Hepatic stellate cell (primary cell): ENCODE measurements at places on chromosomes 3 and 15.

GRCh38 chr3:192514754-192515663 lies 212.3 kb downstream of the FGF12 start:
- no peak for DNase-seq

- peak; percentile 18 for DNase-seq
These were observed 40.6 kb upstream of the RBMS3 start for GRCh38 chr3:29240248-29240647.

GRCh38 chr3:128077202-128077624 lies 25.0 kb downstream of the SEC61A1 start:
- DNase-seq = no peak

GRCh38 chr3:129838086-129838485 lies 55.4 kb downstream of the TMCC1 start:
- no peak for DNase-seq

GRCh38 chr15:57554812-57555179 lies 36.9 kb upstream of the MYZAP start:
- no peak for DNase-seq

- DNase-seq = no peak
These were observed 1.8 kb downstream of the NME9 start for GRCh38 chr3:138327831-138328230.

DNA sequence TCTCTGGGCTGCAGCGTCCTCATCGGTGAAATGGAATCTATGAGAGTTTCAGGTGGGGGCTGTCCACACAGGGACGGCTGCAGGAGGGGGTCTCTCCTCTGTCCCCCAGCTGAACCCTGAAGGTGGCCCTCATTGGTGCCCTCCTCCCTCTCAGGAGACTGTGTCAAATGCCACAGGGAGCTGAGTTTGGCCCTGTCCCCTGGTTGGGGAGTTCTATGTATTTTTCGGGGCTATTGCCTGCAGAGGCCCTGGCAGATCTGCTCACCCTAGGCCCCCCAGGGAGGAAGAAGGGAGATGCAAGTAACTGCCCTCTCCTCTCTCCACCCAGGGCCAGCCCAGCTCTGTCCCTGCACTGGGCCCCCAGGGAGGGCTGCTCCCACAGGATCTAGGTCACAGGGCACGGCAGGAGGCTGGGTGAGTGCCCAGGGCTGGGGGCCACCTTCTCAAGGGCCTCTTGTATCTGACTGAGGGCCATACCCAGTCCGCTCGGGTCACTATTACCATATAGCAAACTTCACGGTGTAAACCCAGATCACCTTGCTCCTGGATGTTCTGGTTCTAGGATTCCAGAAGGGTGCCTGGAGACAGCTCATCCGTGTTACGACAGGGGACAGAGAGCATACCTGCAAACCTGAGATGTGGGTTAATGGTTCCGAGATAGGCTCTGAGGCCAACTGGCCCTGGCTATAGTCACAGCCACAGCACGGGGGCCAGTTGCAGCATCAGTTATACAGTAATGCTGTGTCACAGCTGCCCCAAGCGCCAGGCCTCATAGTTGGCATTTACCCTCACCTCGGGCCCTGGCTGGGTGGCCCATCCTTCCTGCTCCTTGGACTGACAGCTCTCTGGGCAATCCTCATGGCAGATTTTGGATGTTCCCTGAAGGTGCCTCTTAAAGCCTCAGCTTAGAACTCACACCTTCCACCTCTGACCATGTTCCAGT lies 102.4 kb upstream of the PRR23E start:
- no peak for DNase-seq

- no peak for DNase-seq
These were observed 64.8 kb downstream of the ARIH1 start for GRCh38 chr15:72538931-72539330.

DNA sequence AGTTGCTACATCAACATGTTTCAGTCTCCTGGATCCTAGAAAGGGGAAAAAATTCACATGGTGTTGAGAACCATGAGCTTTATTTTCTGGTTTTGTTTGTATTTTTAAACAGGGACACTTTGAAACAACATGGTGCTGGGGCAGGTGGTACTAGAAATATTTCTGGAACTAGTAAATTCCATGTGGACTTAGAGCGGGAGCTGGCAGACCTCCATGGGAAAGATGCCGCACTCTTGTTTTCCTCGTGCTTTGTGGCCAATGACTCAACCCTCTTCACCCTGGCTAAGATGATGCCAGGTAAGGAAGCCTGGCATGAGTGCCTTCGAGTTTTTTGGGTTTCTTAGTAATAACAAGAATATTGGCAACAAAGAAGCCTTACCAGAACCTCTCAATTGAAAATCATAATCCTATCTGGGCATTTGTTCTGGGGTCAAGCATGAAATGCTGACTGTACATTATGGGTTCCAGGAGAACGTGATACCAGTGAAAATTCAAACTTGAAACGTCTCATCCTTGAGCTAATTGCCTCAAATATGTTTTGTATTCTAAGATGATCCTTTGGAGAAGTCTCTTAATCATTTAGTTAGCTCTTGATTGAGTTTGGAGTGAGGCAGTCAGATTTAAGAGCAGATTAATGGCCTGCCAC lies 7.9 kb downstream of the ALAS1 start:
- DNase-seq = no peak

DNA sequence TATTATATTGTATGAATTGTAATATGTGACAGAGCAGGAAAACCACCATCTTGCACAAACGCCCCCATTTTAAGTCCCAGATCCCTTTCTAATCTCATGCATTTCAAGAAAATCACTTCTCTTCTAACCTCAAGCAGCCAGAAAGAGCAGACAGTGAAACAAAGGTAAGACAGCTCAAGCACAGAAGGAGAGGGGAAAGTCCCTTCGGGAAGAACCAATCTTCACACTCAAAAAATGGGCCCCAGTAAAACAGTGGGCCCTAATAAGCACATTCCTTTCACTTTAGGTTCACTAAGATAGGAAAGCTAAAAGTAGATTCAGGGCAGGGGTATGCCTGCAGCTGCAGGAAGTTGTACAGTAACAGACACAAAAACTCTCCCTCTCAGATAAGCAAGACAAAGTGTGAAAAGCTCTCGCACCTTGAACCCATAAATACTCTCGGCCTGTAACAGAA lies 1268.7 kb downstream of the SI start:
- DNase-seq = no peak

DNA sequence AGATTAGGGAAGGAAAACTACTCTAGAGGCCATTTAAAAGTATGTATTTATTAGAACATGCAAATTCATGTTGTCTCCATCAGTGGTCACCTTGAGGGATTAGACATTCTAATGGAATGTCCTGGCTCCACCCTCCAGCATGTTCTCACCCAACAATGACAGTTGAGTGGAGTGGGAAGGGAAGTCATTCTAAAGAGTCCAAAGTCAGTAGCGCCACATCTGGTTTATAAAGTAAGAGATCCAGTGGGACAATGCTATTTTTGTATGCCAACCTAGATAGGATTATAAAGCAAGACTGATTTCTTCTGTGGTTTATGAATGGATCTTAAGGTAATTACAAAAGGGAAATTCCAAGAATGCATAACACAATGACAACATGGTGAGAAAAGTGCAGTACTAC lies 33.3 kb downstream of the SLC24A1 start:
- DNase-seq = no peak

DNA sequence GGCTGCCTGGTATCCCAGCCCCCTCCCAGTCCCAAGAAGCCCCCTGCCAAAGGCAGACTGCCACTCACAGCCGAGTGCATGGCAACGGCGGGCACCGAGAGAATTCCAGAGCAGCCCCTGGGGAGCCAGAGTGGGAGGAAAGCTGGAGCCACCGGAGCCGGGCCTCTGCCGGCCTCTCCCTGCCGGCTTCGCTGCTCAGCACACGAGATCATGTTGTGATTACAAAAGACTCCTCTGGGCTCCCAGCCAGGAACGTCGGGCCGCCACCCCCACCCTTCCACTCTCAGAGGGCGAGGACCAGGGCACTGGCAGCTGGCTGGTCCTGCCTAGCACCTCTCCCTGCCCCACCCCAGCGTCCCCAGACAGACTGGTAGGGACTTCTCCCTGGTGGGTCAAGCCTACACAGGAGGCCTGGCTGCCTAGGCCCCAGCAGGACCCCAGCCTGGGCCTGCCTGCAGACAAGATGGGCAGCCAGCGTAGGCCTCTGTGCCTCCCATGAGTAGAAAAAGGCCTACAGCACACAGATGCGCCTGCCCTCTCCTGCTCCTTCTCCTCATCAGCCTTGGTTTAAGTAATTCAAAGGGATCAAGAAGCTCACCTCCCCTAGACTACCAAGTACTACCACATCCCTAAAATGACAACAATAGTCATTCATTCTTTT lies at the start of gene CCDC9B:
CCDC9B (minus strand) TSS at position 200 of the 661 bp plus-strand sequence; CDS start at position 80, 120 bp downstream.
- DNase-seq = peak; percentile 92

- DNase-seq = no peak
These were observed 216.0 kb downstream of the DIPK2A start for GRCh38 chr3:144187531-144188210.

DNA sequence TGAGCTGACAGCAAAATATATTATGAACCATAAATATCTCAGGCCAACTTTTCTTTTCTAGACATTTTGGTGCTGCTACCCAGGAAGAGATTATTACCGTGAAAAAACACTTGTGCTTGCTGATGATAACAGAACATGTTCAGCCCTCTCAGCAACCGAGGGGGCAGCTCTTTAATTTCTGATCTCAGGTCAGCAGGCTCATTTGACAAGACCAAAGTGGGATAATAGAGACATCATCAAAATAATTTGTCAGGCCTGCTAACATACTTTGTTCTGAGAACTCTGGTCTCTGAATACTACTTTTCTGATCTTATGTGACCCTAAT lies 645.9 kb upstream of the KCNMB2 start:
- DNase-seq = no peak

GRCh38 chr15:62867844-62868243 lies 174.7 kb upstream of the TPM1 start:
- no peak for DNase-seq

DNA sequence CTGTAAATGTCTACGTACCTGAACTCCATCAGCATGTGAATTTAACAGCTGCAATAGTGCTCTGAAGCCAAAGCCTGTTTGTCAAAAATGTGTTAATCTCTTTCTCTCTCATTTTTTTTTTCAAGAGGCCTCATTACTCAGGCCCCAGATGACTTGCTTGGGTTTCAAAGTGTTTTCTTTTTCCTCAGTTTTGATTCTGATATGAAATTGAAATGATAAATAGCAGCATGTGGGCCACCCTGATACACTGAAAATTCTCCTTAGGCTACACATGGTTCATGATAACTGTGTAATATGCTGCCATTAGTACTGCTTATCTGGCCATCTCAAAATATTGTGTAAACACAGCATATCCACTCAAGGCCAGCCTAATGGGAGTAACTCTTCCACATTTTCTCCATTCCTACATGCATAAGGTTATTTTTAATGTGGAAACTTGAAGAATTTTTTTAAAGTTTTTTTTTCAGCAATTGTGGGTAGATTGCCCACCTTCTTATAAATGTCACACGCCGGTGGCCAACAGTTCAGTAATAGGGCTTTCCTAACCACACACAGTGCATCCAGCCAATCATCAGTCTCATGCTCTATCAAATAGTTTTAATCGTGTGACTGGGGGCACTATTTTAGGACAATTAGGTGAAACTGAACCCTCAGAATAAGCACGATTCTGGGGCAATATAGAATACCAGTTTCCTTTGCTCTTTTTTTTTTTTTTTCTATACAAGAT lies 13.1 kb upstream of the DENND4A start:
- DNase-seq = no peak

GRCh38 chr3:140974900-140975299 lies 33.3 kb downstream of the SLC25A36 start:
- DNase-seq = no peak

DNA sequence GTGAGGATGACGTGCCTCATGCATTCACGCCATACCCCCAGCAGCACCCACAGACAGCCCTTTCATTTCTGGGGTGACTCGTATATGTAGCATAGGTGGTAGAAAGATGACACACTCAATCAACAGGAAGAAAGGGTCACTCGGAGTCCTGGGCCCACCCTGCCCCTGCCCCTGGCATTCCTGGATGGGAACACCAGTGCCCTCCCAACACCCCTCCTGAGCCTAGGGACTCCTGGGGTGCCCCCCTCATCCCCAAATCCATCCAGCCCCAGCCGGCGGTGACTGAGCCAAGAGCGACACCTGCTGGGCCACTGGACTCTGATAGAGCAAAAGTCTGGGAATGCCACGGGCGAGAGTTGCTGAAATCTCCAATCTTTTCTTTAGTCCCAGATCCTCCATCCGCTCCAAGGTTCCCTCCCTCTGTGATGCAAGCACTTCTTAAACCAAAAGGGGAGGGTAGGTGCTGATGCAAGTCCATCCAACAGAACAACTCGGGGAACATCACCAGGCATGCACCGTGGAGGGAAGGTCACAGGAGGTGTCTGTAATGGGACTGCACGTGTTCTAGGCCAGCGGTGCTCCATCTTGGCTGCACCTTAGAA lies 31.1 kb downstream of the ACAN start:
- DNase-seq = peak; percentile 76

DNA sequence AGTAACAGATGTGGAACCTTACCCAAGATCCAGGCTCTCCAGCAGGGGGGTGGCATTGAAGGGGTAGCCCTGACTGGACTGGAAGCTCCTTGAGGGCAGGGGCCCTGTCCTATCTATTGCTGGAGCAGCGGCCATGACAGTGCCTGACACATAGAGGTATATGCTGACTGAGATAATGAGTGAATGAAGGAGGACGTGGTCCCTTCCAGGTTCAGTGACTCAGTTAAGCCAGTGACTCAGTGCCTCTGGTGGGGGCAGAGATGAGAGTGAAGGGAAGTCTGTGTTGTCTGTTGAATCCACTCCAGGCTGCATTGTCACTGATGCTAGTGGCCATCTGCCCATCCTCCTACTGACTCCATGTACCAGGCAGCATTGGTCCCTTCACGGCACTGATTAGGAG lies 13.0 kb upstream of the CTXND1 start:
- no peak for DNase-seq

- DNase-seq = no peak
These were observed 38.4 kb upstream of the FURIN start for GRCh38 chr15:90829942-90830440.

- DNase-seq = no peak
These were observed 167.0 kb upstream of the UBE2E2 start for GRCh38 chr3:23035927-23036640.

DNA sequence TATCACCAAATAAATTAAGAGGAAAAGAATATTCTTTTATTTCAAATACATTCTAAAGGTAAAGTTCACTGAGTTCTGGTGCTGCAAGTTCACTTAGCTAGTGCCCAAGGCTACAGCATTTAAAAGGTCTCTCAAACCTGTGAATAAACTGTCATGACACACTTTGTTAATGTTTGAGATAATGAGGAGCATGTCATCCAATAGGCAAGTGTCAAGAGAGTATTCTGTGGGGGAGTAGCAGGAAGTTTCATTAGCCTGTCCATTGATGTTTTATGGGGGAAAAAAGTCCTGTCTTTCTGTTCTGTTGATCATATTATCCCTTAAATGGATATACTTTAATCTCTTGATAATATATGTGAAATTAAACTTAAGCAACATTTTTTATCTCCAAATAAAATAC lies 4.0 kb downstream of the SPESP1 start:
- DNase-seq = no peak

- DNase-seq = no peak
These were observed 619.4 kb downstream of the PYDC2 start for GRCh38 chr3:192080336-192080735.

DNA sequence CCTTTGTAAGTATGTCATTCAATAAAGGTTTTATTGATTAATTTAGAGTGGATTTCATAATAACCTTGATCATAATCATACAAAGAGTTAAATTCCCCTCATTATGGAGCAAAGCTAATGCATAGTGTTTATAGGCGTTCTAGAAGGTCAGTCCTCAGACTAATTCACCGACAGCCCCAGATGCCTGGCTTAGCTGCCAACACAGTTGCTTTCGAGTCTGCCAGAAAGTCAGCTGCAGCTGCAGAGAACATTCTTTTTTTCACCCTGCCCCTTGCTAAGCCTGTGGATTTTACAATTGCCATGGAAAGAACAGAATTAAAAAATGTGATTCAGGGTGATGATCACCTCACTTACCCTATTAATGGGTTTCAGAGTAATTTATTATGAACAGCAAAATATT lies 21.2 kb downstream of the CADM2 start:
- DNase-seq = no peak
